Left cardiac atrium (tissue), 4 donors: ENCODE measurements at places on chromosomes 16 and 17. TPM values are rescaled to one million over a fixed set of nuclear protein-coding genes. Genes with fewer than 3 reads are reported as not detected.
A peak's percentile ranks its signal among the peaks of the same experiment; 100 is the strongest.

- DNase-seq, result peak; percentile 22
Measured at GRCh38 chr17:66468241-66469087, 166.1 kb downstream of the PRKCA start.

GRCh38 chr16:1902547-1903219 lies 15.5 kb downstream of the HS3ST6 start:
- DNase-seq, result no peak

- DNase-seq, result peak; percentile 49
Measured at GRCh38 chr17:19410875-19411620, at the start of gene RNF112. Gene RNF112 (plus strand): TSS chr17:19411232. CDS start chr17:19411409, 177 bp downstream.

DNA sequence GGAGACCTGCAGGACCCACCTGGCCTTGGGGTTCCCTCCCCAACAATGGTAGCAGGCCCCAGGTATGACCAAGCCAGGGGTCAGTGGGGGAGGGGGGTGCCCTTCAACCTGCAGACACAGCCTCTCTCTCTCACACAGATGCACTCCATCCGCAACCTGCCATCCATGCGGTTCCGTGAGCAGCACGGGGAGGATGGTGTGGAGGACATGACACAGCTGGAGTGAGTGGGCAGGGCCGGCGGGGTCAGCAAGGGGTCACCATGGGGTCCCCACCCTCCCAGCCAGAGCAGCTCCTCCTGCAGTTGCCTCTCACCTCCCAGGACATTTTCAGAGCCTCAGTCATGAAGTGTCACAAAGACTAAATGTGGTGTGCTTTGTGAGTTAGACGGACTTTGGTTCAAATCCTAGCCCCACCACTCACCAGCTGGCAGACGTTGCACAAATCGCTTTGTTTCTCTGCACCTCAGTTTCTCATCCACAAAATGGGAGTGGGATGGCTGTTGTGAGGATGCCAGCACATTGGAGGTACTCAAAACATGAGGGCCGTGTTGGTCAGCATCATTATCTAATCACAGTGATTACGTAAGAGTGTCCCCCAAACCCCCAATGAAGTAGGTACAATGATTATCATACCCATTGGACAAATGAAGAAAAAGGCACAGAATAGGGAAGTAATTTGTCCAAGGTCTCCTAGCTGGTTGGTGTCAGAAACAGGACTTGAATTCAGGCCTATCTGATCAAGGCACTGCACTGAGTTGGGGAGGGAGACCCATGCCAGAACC lies 16.0 kb downstream of the MYO15A start:
- DNase-seq, result no peak

DNA sequence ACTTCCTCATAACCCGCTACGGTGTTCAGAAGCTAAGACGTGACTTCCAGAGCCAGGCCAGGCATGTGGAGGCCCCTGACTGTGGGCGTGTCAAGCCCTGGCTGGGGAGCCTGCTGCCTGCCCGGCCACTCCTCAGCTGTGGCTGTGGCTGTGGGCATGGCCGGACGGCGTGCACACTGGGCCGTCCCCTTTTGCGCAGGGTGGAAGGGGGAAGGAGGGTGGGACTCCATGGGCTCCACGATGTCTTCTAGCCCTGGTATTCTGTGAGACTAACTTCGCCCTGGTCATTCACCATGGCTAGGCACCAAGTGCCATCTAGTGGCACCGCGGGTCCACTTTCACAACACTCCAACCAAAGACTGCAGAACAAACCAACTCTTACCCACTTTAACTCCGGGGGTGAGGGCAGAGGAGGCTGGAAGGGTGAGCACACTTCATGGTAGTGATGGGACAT lies 67.9 kb downstream of the N4BP1 start:
- peak; percentile 53 for DNase-seq

DNA sequence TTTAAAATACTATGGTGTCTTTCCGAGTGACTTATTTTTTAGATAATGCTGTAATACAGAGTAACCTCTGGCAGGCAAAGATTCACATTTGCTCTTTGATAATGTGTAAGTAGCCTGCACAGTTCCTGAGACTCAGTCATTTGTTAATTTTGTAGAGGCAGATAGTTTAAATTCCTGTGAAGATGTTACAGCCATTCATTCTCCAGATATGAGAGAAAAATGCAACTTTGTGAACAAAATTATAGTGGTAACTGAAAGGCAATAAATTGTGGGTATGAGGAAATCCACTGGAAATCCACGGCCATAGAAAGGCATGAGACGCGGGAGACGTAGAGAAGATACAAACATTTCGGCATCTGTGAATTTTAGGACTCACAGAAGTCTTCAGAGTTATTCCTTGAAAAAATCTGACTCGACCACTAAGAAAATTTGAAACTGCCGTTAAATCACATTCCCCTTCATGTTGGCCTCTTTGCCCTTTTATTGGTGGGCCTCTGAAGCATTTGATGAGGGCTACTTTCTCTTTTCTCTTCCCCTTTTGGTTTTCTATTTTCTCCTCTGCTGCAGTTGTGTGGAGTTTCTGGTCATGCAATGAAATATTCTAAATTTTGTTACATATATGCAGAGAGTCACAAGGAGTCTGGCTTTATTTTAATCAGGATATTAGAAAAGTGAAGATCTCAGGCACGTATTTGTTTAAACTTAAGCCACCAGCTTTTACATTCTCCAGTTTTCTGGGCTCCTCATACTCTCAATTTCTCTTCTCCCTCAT lies 18.8 kb downstream of the HS3ST3A1 start:
- DNase-seq, result no peak

- no peak for DNase-seq
Measured at GRCh38 chr17:65374966-65375365, 186.5 kb downstream of the AXIN2 start.

- peak; percentile 83 for DNase-seq
Measured at GRCh38 chr17:40551091-40551878, 14.0 kb downstream of the CCR7 start.

- peak; percentile 95 for DNase-seq
Measured at GRCh38 chr17:64129765-64130558, at the start of gene ERN1. Gene ERN1 (minus strand): TSS chr17:64130144. CDS start chr17:64130029, 115 bp downstream.

- no peak for DNase-seq
Measured at GRCh38 chr16:11672206-11673090, 4.2 kb downstream of the SNN start.

GRCh38 chr17:80429356-80430275 lies 14.6 kb downstream of the ENDOV start:
- peak; percentile 13 for DNase-seq

- no peak for DNase-seq
Measured at GRCh38 chr16:3479654-3480216, 15.6 kb downstream of the C16orf90 start.

Gene GHDC
- total RNA-seq, result 11.7 TPM

Gene SSTR5
- total RNA-seq, result 1.3 TPM

Gene ZNF75A
- 16.4 TPM for total RNA-seq

Gene KRT13
- total RNA-seq, result not detected
